ENCODE measurements at places on chromosomes 5 and 9.

GRCh38 chr9:132810314-132810713 is 67.8 kb downstream of the AK8 start:
- DNase-seq = no peak

- DNase-seq = no peak
These were observed 60.7 kb downstream of the MED27 start for GRCh38 chr9:132018957-132019405.

DNA sequence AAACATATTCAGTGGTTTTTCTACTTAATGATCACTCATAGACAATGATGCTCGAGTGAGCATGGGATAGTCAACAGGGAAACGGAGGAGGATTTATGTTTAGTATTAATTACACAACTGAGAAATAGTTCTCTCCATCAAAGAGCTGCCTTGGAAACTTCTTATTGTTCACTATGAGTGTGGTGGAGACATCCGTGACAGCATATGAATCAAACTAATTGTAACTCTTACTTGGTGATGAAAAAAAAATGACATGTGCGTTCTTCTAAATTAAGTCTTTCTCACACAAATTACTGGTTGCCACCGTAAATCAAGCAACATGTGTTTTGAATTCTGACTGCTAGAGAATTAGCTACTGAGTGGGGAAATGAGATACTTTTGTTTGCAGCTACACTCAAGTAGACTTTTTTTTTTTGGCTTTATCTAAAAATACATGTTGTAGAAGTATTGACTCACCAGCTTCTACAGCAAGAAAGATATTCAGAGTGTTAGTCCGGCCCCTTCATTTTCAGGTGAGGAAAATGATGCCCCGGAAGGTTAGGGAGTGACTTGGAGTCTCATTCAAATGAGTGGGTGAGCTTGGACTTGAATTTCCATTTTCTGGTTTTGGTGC is 179.4 kb downstream of the CFAP90 start:
- DNase-seq = no peak

- no peak for DNase-seq
These were observed 6.8 kb upstream of the ZBTB34 start for GRCh38 chr9:126853667-126854066.

DNA sequence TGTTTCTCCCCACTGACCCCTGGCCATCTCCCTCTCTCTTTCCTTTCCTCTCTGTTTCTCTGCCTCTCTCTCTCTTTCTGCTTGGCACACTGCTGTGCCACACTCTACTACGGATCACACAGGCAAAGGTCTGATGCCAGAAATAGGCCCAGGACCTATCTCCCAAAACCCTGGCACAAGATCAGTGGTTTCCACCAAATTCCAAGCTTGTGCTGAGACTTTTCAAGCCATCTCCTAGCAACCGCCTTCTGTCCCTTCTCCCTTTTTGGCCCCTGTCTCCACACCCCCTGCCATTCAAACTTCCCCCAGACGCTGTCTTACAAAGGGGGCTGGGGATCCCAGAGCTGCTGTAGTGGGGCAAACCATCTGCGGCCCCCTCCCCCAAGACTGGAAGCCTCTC is 38.5 kb upstream of the RARS1 start:
- DNase-seq = no peak
